CD14-positive monocyte (primary cell): ENCODE measurements at places on chromosomes 11 and 22.

- DNase-seq, result no peak
These were observed 171.0 kb upstream of the ARHGAP20 start for GRCh38 chr11:110883256-110883655.

- no peak for DNase-seq
These were observed 93.5 kb downstream of the LARGE2 start for GRCh38 chr11:46015941-46016340.

DNA sequence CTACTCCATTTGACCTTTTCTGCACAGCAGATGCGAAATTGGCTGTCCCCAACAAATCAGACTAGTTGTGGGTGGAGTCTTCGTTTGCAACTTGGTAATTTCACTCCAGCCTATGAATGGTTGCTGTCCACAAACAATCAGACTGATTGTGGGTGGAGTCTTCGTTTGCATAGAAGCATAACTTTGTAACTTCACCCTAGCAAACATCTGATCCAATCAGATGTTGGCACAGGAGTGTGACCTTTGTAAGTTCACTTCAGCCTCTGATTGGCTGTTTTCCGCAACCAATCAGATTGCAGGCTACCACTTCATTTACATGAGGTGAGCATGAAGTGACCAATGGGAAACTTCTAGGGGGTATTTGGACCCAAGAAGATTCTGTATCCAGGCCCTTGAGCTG is 16.3 kb upstream of the CABP2 start:
- DNase-seq, result no peak

GRCh38 chr11:86641537-86642261 is 30.7 kb downstream of the ME3 start:
- no peak for DNase-seq

DNA sequence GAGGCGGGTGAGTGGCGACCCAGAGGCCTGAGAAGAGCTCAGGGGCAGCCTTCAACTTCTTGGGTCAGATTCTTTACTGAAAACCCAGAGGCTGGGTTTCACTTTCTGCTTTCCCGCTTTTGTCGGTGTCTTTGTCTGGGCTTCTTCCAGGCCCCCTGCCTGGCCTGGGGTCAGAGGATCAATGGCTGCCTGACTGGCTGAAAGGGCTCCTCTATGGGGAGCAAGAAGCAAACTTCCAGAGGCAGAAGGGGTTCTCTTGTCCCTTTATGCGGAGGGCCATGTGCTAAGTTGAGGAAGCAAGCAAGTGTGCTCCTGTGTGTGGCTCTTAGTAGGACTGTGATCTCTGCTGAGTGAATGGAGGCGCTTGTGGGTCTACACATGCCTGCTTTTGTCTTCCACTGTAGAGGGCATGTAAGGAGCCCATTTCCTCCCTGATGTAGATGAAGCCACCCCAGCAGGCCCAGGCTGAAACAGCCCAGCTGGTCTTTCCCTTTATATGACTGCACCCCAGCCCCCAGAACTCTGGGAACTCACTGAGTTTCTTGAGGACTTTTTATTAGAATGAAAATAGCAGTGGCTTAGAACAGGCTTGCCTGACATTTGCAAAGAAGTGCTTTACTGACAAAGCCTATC is 1.0 kb upstream of the PKNOX2 start:
- DNase-seq, result no peak

DNA sequence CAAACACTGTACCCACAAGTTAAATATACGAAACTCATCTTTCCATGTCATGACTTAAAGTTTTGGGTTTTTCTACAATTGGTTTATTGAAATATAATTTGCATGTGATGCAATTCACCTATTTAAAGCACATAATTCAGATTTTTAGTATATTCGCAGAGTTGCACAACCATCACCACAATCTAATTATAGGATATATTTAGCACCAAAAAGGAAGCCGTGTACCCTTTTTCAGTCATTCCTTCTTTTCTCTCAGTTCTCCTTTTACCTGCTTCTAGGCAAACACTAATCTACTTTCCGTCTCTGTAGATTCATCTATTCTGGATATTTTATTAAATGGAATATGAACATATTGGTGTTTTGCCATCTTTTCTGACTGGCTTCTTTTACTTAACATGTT is 1458.1 kb upstream of the TENM4 start:
- no peak for DNase-seq

- DNase-seq, result no peak
These were observed 34.2 kb downstream of the TBC1D22A start for GRCh38 chr22:46796566-46797195.

- no peak for DNase-seq
These were observed 71.1 kb upstream of the FAT3 start for GRCh38 chr11:92153542-92153941.

- DNase-seq, result no peak
These were observed 96.3 kb upstream of the RAB1B start for GRCh38 chr11:66172146-66172545.

DNA sequence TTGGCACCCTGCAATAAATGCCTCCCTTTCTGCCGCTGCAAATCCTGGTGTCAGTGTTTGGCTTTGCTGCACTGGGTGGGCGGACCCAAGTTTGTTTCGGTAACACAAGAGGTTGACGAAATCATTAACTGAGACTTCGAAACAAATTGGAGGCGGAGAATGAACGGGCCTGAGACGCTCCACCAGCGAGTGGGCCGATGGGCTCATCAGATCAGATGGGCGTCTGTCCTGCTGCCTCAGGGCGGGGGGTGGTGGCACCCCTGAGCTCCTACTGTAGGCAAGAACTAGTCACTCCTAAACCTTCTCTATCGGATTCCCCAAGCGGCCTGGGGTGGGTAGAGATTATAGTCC is 918 bp upstream of the CAPN5 start:
- no peak for DNase-seq

DNA sequence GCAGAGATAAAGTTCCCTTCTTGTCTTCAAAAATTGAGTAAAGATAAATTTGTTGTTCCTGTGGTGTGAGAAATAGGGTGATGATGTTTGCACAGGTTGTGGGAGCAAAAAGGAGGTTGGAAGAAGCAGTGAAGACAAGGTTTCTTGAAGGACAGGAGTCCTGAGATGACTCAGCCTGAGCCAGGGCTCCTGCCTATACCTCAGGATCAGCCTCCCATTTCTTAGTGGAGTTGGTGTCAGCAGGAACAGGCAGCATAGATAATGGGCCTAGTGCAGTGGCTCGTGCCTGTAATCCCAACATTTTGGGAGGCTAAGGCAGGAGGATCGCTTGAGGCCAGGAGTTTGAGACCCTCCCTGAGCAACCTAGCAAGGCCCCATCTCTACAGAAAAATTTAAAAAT is 28.7 kb downstream of the EIF4G2 start:
- DNase-seq, result no peak

- no peak for DNase-seq
These were observed 536 bp downstream of the YWHAH start for GRCh38 chr22:31944700-31945442.

- DNase-seq, result no peak
These were observed 20.9 kb downstream of the ACAT1 start for GRCh38 chr11:108142304-108142703.

DNA sequence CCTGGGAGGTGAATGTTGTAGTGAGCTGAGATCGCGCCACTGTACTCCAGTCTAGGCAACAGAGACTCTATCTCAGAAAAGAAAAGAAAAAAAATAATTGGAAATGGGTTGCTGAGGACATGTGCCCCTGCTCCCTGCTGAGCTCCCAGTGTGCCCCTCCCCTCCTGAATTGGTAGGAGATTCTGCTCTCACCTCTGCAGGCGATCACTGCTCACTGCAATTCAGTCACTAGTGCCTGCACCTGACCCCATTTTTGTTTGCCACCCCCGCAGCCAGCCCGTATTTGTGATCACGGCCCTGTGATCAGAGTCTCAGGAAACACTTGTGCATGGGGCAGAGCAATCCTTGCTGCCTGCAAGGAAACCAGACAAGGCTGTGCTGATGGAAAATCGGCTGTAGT is 16.3 kb upstream of the SEC14L3 start:
- DNase-seq, result no peak

DNA sequence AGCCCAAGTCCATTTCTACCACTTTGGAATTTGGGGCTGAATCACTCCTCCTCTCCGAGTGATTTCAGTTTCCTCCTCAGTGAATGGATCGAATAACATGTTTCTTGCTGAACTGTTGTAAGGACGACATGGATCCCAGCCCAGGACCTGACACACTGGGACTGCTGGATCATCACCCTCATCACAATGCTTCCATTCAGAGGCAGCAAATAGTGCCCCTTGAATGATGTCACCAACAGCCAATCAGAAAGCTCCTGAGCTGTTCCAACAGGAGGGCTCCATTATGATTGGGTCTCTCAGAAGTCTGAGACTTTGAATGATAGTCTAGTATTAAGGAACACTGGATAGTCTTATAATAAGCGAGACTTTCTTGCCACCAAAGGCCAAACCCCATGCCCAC is 158.9 kb downstream of the MYO18B start:
- no peak for DNase-seq

- no peak for DNase-seq
These were observed 1.5 kb downstream of the LTBP3 start for GRCh38 chr11:65556470-65557279.

GRCh38 chr11:72482211-72482812 is 48.0 kb upstream of the CLPB start:
- DNase-seq, result peak; percentile 77

DNA sequence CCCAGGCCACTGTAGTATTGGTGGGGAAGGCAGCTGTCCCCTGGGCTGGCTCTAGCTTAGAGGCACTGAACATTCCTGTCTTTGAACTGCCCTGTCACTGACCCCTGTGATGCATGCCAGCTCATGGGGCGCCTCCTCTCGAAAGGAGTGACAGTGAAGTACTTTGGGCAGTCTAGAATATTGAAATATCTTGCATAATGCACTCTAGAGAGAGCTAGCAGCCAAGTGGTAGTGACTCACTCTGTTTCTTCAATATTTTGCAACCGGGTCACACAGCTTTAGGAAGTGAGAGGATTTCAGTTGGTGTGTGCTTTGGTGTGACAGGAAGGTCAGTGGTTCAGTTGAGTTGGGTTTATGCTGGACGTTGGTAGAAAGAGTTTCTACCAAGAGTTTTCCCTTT is 35.5 kb upstream of the ST14 start:
- peak; percentile 95 for DNase-seq

DNA sequence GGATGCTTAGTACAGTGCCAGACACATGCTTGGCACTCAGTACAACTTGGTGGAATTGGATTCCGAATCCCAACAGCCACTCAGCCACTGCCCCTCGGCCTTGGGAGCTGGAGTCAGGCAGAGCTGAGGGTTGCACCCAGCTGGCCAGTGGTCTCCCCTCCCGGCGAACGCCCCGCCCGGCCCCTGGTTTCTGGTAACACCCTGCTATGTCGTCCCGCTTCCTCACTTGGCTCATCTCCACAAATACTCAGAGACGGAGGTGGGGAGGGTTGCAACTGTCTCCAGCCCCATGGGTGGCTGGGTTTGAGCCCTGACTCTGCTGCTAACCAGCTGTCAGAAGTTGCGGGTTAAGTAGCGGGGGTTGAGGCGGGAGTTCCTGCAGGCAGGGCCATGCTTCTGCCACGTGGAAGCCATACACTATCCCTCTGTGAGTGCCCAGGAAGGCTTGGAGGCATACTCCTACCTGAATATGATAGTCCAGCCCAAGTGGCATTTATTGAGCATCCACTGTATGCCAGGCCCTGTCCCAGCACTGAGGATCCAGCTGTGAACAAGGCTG is 67.1 kb downstream of the GRIK4 start:
- no peak for DNase-seq

- no peak for DNase-seq
These were observed 25.5 kb downstream of the NPAT start for GRCh38 chr11:108196901-108197300.

GRCh38 chr11:59822989-59823566 is 12.5 kb upstream of the MRPL16 start:
- DNase-seq, result peak; percentile 79

DNA sequence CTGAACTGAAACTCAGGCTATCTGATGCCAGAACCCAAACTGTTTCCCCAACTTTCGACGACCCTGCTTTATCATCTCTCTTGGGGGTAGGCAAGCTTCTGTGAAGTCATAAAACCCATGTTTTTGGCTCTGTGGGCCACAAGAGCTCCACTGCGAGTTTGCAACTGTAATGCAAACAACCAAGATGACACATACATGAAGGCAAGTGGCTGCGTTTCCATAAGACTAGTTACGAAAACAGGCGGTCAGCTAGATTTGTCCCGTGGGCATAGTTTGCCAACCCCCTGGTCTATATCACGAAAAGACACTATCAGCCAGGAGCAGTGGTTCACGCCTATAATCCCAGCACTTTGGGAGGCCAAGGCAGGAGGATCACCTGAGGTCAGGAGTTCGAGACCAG is 37.5 kb downstream of the TPST2 start:
- DNase-seq, result no peak

GRCh38 chr11:46675949-46676348 is 24.5 kb downstream of the ARHGAP1 start:
- no peak for DNase-seq

DNA sequence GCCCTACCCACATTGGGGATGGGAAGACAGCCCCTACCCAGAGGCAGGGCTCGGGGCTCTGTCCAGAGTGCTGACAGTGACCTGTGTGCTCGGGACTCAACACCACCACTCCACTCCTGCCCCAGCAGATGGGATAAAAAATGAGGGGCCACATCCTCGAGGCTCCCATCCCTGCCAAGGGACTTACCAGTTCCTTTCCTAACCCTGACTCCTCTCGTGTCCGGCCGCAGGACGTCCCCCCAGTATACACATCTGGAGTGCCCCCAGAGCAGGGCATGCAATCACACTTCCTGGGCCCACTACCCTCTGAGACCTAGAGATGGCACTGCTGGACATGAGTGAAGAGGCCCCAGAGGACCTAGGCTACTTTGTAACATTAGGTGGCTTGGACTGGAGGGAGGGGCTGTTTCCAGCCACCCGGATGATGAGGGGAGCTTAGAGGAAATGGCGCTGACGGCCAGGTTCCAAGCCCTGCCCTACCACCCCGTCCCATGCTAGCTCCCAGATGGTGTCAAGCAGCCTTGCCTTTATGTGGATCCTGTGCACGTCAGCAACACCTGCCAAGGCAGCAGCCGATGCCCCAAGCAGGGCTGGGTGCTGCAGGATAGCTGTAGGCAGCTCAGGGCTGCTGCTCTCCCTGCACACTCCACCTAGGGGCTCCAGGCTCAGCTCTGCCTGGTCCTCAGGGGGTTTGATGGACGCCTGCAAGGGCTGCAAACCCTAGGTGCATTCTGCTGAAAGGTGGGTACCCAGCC is 86.6 kb downstream of the DGCR2 start:
- DNase-seq, result no peak

GRCh38 chr22:40453671-40454070 is 83.3 kb downstream of the SGSM3 start:
- no peak for DNase-seq

DNA sequence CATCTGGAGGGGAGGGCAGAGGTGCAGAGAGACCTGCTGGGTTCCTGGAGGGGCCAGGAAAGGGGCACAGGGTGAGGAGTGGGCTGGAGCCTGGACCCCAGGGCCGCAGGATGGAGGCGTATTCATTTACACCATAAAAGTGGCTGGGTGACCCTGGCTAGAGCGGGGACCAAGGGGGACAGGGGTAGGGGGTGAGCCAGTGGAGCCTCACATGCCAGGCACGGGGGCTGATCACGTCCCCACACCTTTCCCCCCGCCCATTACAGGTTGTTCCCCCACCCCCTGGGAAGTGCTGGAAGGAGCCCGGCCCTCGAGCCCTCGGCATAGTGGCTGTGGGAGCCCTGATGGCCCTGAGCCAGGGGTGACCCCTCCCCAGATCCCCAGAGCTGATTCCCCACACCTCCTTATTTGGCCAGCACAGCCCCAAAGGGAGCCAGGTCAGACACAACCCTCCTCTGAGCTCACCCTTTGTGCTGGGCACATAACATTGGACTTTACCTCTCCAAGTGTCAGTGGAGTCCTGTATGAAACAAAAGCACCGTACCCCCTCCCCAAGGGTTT is 781 bp downstream of the TCIRG1 start:
- DNase-seq, result no peak
